ENCODE measurements at places on chromosomes 1 and 21. TPM values are rescaled to one million over a fixed set of nuclear protein-coding genes. Genes with fewer than 3 reads are reported as not detected.

NT5C1A gene
- not detected for total RNA-seq

SYT2 gene
- total RNA-seq: 1.8 TPM

RGS18 gene
- total RNA-seq: not detected

YY1AP1 gene
- 54.6 TPM for total RNA-seq

BMP8B gene
- total RNA-seq: 0.91 TPM

CFHR2 gene
- total RNA-seq: not detected

OR2AK2 gene
- not detected for total RNA-seq

TGFBR3 gene
- total RNA-seq: 6.6 TPM

TCHH gene
- total RNA-seq: not detected

LCE6A gene
- total RNA-seq: not detected

LCE1E gene
- total RNA-seq: not detected

C1orf115 gene
- 9.8 TPM for total RNA-seq

ZNF593OS gene
- total RNA-seq: not detected

AADACL3 gene
- not detected for total RNA-seq

GNAT2 gene
- total RNA-seq: not detected

GRCh38 chr1:17194133-17194475 lies 10.8 kb upstream of the PADI1 start:
- DNase-seq: no peak

DNA sequence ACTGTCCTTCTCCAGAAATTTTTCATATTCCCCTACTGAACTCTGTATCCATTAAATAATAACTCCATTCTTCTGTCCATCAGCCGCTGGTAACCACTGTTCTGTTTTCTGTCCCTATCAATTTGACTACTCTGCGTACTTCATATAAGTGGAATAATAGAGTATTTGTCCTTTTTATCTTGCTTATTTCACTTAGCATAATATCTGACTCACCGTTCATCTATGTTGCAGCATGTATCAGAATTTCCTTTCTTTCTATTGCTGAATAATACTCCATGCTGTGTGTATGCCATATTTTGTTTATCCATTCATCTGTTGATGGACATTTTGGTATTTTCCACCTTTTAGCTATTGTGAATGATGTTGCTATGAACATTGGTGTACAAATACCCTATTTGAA lies 71.9 kb downstream of the CEP350 start:
- no peak for DNase-seq

DNA sequence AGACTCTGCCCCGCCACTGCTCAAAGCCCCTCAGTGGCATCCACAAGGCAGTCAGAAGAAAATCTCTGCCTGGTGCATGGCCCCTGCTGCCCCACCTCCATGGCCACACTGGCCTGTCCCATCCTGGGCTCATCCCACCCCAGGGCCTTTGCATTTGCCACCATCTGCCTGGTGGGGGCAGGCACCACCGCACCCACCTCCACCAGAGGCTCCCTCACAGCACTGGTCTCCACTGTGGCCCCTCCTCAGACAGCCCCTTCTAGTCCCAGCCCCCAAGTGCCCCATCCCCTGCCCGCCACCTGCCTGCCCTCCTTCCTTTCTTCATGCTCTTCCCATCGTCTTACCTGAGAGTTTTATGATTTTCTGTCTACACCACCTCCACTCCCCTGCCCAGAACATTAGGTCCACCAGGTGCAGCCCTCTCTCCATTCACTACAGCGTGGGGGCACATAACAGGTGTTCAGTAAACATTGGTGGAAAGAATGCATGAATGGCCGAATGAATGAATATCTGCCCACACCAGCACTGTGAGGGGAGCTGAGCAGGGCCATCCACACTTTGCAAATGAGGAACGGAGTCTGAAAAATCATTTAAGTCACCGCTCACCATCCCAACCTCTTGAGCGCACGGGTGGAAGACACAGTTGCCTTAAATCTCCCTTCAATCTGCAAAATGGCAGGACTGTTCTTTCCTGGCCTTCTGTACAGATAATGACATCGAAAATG lies 2.1 kb downstream of the PRDM15 start:
- DNase-seq: no peak

- DNase-seq: no peak
Observed at GRCh38 chr1:38549191-38549590, 310.4 kb downstream of the RRAGC start.

GRCh38 chr1:167469280-167469965 lies 48.9 kb downstream of the CD247 start:
- DNase-seq: no peak

GRCh38 chr21:45847870-45848269 lies 133.7 kb upstream of the COL6A1 start:
- DNase-seq: no peak

DNA sequence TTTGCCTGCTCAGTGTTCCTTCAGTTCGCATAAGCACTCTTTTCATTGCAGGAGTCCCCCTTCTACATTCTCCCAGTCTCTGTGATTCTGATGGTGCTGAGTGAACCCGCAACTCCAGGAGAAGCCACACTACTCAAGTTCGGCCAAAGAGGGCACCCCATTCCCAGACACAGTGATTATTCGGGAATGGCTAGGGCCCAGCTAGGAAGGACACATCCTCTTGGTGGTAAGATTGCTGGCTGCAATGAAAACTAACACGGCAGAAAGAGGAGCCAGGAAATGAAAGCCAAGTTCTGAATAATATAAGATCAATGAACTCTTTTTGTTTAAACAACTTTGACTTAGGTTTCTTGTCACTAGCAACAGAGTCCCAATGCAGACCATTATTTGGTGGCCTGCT lies 14.9 kb downstream of the CREG1 start:
- no peak for DNase-seq

- DNase-seq: no peak
Observed at GRCh38 chr1:36115200-36115669, 9.8 kb downstream of the COL8A2 start.

GRCh38 chr21:14833666-14834351 lies 231.0 kb downstream of the NRIP1 start:
- no peak for DNase-seq

DNA sequence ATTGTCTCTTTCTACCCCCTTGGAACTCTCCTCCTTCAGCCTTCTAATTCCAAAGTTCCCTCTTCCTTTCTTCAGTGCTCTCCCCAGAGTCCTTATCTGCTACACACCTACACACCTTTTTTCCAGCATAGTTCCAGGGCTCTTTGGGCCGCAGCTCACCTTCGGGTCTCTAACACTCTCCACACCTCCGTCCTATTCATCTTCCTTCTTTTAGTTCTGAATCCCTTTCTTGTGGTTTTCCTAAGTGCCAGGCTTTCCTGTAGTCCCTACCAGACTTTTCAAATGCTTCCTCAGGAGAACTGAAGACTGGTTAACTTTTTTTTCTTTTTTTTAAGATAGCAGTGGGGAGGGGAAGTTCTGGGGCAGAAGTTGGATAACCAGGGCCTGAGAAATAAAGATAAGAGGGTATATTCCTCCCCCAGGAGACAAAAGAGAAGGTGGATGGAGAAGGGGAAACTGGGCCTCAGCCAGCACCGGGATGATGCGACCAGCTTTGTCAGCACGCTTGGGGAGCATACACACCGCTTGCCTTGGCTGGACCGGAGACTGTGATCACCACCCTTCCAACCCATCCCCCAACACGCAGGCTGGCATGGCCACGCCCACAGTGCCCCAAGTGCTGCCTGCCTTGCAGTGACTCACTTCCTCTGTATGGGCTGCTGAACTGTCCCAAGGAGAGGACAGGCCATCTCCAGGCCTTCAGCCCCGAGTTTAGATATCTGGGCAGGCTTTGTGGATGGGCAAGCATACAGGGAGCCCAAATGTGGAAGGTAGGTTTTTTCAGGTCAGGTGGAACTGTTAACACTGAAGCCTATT lies 2.5 kb upstream of the CERS2 start:
- DNase-seq: no peak

- DNase-seq: no peak
Observed at GRCh38 chr1:112169517-112169916, 180.0 kb upstream of the KCND3 start.

GRCh38 chr1:58619286-58620054 lies 42.4 kb upstream of the TACSTD2 start:
- no peak for DNase-seq

GRCh38 chr1:110210604-110211495 lies 736 bp downstream of the KCNC4 start:
- DNase-seq: peak; percentile 25

DNA sequence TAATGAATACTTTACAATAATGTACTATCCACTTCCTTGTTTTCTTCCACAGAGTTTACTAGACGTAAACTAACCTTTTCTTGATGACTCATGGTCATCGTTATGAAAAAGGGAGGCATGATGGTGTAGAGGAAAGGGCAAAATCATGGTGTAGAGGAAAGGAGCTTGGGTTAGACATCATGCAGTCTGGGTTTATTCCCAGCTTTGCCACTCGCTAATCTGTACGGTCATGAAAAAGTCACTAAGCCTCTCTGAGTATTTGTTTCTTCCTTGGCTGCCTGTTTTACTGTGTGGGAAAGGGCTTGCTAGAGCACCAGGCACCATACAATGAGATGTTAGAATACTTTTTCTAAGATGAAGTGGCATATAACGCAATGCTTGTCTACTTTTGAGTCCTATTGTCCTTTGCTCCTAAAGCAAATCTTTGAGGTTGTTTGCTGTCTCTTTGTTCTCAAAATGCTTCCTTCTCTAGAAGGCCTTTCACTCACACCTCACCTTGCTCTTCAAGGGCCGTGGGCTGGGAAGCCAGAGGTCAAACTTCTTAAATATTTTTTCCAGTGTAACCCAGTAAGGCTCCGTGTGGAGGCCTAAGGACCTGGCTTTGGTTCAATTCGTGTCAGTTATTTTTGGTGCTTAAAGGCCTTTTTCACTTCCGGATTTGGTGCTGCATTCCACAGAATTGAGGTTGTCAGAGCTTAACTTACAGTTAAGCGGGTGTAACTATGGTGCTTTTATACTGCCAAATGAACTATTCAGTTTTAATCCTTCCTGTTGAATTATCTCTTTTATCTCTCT lies 9.9 kb upstream of the ETV3 start:
- no peak for DNase-seq

DNA sequence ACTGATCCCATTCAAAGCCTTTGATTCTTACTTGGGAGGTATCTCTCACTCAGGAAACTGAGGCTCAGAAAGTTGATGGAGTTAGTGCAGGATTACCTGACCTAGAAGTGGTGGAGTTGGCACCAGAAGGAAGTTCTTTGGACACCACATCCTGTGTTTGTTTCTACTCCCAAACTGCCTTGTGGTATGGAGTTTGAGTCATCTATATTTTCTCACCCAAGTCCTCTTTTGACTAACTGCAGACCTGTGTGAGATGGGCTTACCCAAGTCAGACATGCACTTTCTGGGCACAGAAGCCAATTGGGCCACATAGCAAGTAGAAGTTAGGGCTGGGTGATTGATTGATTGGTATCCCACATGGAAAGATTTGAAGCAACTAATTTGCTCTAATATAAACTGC lies 36.1 kb downstream of the FGGY start:
- no peak for DNase-seq

GRCh38 chr1:239997515-239998311 lies 94.0 kb upstream of the FMN2 start:
- DNase-seq: peak; percentile 47

- no peak for DNase-seq
Observed at GRCh38 chr21:33007747-33008146, 18.0 kb upstream of the OLIG2 start.

DNA sequence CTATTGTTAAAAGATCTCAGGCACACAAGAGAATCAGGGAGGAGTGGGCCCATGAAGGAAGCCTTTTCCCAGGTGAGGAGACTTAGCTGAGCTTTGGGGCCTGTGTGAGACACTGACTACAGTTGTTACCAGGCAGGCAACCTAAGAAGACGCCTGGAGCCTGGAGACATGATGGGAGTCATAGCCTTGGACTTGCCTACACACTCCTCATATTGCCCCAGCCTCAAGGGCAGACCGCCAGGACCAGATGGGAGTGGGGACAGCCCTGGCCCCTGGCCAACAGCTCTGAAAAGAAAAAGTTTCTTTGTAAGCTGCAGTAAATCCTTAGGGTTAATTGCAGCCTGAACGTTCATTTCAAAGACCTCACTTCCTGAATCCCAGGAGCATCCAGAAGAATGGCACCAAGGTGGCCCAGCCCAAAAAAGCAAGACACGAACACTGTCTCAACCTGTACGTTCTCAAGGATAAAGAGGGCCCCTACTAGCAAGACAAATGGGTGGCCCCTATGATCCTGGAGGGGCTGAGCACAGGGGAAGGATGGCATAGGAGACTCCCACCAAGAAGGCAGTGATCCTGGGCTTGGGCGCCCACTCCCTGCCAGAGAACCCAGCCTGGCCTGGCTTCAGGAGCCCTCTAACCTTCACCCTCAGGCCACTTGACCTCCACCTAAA lies 33.2 kb upstream of the BTG2 start:
- no peak for DNase-seq
